ENCODE measurements at places on chromosomes 13 and 19. TPM values are rescaled to one million over a fixed set of nuclear protein-coding genes. Genes with fewer than 3 reads are reported as not detected.

The TMEM255B gene
- total RNA-seq = 6.2 TPM

DNA sequence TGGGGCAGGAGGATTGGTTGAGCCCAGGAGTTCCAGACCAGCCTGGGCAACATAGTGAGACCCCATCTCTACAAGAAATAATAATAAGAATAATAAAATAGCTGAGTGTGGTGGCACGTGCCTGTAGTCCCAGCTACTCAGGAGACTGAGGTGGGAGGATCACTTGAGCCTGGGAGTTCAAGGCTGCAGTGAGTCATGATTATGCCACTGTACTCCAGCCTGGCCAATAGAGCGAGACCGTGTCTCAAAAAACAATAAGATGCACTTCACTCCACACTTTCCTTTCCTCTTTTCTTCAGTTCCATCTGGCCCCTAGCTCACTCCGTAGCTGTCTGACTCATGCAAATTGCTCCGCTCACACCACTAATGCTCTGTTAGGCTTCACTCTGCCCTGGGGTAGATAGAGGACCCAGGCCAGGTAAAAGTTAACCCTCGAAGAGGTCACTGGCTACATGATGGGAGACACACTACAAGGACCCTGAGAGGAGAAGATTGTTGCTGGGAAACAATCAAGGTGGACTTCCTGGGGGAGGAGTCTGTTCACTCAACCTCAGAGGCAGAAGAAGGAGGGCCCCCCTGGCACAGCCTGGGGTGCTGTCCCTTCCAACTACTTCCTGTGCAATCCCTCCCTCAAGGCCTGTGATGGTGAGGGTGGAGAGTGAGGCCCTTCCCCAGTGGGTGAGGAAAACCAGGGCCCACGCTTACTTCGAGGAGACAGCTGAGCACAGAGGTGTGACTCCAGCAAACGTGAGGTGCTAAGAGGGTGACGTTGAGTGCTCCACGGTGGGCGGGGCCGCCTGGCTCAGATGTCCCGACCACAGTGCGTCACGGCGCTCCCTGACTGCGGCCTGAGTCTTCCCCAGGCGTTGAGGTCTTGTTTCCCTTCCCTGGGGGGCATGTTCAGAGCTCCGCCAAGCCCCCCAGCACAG is 8.8 kb upstream of the TNFSF9 start:
- DNase-seq = peak; percentile 61

DNA sequence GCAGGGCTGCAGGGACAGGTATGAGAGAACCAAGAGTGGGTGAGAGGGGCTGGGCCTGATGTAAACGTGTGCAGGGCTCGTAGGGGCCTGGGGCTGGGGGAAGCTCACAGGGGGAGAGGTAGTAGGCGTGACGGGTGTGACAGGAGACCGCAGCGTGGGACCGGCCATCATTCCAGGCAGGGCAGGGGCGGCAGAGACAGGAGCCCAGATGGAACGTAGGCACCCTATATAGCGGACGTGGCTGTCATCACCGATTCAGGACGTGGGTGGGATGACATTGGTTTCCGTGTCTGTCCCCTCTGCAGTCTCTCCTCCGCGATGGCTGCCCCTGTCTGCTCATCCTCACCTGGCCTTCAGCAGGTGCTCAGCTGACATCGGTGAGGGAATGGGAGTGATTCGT is 48.4 kb downstream of the IER2 start:
- no peak for DNase-seq

The PRR36 gene
- total RNA-seq = 0.34 TPM

The ZNF582 gene
- 5.8 TPM for total RNA-seq

DNA sequence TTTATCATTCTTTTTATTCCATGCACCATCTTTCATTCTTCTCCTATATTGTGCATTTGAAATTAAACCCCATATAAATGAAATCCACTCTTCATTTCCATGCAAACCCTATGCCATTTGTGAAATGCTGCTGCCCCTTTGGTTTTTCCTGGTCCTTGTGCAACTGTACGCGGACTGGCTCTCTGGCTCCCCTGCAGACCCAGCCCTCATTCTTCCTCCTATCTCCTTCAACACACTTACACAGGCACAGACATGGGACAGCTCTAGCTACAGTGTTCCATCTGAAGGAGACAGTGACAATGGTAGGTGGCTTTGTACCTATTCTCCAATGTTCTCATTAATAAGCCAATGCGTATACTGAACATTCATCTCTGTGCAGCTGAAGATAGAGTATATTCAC is 81.6 kb downstream of the ESD start:
- no peak for DNase-seq

DNA sequence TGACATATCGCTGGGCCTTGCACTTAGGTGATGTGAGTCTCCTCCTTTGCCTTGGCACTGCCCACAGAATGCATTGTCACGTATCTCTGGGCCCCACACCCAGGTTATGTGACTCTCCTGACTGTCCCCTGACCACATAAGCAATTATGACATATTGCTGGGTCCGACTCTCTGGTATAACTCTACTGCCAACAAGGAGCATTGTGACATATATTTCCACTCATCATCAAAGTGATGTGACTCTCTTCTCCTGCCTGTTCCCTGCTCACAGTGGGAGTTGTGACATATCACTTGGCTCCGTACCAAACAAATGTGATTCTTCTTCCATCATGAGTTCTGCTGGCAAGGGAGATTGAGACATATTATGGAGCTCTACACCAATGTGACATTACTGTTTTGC is 15.4 kb upstream of the ZNF681 start:
- no peak for DNase-seq

- no peak for DNase-seq
These were observed 8.4 kb upstream of the COG3 start for GRCh38 chr13:45456196-45456972.

- peak; percentile 70 for DNase-seq
These were observed 124.5 kb downstream of the KDM4B start for GRCh38 chr19:5093297-5093928.

DNA sequence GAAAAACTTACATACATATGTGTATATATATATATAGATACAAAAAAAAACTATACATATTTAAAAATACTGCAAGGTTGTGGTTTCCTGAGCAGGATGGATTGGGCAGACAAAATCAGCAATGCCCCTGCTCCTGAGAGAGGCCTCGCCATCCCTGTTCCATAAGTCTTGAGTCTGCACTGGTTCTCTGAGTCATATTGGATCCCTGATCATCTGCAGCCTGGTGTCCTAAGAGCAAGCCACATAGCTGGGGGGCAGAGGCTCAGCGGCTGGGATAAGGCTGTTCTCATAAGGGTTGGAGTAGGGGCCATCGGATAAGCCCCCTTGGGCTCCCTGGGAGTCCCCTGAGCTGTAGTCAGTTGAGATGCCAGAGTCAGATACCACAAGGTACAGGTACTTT is 3.3 kb downstream of the SWSAP1 start:
- no peak for DNase-seq

DNA sequence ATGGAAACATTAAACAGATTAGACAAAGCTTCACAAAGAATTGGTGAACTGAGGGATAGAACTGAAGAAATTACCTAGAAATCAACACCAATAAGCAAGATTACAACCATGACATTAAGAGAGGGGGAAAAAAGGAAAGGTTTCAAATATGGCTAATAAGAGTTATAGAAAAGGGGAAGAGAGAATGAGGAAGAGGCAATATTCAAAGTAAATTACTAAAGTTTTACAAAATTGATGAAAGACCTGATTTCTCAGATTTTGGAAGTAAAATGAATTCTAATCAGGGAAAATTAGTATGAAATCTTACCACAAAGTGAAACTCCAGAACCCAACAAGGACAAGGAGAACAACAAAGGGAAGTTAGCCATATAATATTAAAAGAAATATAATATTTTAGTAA is 187.4 kb downstream of the NBEA start:
- DNase-seq = no peak

DNA sequence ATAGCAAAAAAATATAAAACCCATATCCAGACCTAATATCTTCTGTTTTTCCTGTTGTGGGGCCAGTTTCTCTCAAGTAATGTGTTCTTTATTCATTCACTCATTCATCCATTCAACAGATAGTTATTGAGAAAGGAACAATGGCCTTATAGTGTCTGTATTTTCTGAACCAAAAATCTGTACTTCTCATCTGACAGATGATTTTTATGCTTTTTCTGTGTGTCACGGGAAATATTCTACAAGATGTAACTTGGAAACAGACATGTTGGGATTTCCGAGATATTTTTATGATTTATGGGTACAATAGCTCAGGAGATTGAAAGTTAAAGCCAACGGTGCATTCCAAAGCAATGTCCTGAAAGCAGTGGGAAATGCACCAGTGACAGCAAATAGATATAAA is 5.7 kb downstream of the ACOD1 start:
- no peak for DNase-seq

The SAFB2 gene
- total RNA-seq = 53.3 TPM

The PSG3 gene
- not detected for total RNA-seq

DNA sequence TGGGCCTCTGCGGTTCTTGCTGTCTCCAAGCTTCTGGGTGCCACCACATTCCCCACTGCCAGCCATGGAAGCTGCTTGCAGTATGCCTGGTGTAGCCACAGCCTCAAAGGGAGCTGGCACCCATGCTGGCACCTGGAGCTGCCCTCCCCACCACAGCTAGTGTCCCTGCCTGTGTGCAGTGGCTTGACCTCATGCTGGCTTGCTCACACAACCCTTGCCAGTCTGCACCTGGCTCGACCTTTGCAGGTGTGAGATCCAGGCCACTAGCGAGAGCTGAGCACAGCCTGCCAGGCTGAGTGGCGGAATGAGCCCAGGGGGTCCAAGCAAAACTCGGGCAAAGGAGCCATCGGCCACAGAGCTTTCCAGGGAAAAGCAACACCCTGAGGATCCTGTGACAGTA is 236.7 kb upstream of the CSNK1A1L start:
- DNase-seq = peak; percentile 7

DNA sequence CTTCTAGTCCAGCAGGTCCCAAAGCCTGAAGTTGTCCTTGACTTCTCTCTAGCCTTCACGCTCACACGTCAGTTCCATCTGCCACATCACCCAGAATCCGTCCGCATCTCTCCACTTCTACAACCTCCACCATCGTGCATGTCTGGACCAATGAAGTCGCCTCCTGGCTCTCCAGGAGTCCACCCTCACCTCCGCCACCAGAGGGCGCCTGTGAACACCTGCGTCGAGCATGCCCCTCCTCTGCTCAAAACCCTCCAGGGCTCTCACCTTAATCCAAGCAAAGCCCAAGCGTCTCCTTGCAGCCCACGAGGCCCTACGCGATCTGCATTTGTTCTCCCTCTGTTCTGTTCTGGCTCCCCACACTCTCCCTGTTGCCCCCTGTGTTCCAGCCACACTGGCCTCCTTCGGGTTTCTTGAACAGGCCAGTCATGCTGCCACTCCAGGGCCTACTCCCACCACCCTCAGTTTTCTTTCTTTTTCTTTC is 3.7 kb downstream of the USHBP1 start:
- peak; percentile 80 for DNase-seq
